BJ (cell line): ENCODE measurements at places on chromosomes 12 and 14. TPM values are rescaled to one million over a fixed set of nuclear protein-coding genes. Genes with fewer than 3 reads are reported as not detected.

Gene TUNAR
- 0.02 TPM in 1 of 2 replicates, not detected in the other for polyA plus RNA-seq

Gene WNT1
- not detected in 2 replicates for polyA plus RNA-seq

Gene C12orf60
- polyA plus RNA-seq = 0.71 and 1.3 TPM in 2 replicates

Gene KRT85
- not detected in 2 replicates for polyA plus RNA-seq

Gene MUCL1
- not detected in 2 replicates for polyA plus RNA-seq

Gene PLBD1
- 0.38 and 0.51 TPM in 2 replicates for polyA plus RNA-seq

Gene KCNC2
- polyA plus RNA-seq = not detected in 2 replicates

Gene TAS2R9
- not detected in 2 replicates for polyA plus RNA-seq

Gene WSB2
- 156 and 234 TPM in 2 replicates for polyA plus RNA-seq

Gene RHEBL1
- polyA plus RNA-seq = 0.82 and 1.3 TPM in 2 replicates

Gene FAM186B
- 0.11 and 0.12 TPM in 2 replicates for polyA plus RNA-seq

Gene TAS2R13
- 0.10 TPM in 1 of 2 replicates, not detected in the other for polyA plus RNA-seq

Gene GNPNAT1
- 19.0 and 31.2 TPM in 2 replicates for polyA plus RNA-seq

Gene DACT1
- 17.8 and 18.8 TPM in 2 replicates for polyA plus RNA-seq

Gene TUBA1A
- 616 and 820 TPM in 2 replicates for polyA plus RNA-seq

Gene RNASE12
- not detected in 2 replicates for polyA plus RNA-seq

Gene STXBP6
- 12.1 and 16.8 TPM in 2 replicates for polyA plus RNA-seq

Gene IL26
- polyA plus RNA-seq = not detected in 2 replicates

Gene HSPB8
- 19.1 and 19.3 TPM in 2 replicates for polyA plus RNA-seq

Gene TBX3
- polyA plus RNA-seq = 66.4 and 75.7 TPM in 2 replicates
